Cardiac septum (tissue), 1 donor: ENCODE measurements at places on chromosomes 2 and 18.

DNA sequence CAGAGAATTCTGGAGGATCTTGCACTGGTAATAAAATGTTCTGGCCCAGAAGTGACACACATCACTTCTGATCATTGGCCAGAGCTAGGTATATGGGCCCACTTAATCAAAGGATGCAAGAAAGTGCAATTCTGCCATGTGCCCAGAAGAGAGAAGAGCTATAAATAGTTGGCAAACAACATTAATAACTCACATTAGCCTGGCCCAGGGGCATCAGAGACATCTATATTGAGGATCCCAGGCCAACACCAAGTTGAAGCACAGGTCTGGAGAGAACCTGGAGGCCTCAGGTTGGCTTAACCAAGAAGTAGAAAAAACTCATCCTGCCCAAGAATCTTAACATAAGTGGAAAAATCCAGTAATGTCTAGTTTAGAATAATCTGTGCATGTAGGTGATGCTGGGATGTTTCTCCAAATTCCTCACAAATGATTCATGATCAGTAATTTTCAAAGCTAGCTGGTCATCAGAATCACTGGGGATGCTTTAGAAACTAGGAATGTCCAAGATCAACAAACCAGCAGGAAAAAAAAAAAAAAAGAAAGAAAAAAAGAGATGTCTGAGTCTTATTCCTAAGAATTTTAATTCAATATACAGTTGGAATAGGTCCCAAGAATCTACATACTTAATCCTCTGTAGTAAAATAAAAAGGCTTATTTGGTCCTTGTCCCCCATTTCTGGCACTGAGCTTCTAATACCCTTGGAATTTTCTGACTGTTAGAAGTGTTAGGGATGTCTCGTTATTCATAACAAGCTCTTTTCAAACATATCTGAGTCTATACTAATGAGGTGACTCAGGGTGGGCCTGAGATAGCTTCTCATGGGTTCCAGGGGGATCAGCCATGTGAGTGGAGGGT is 35.0 kb upstream of the EVA1A start:
- DNase-seq, result no peak

DNA sequence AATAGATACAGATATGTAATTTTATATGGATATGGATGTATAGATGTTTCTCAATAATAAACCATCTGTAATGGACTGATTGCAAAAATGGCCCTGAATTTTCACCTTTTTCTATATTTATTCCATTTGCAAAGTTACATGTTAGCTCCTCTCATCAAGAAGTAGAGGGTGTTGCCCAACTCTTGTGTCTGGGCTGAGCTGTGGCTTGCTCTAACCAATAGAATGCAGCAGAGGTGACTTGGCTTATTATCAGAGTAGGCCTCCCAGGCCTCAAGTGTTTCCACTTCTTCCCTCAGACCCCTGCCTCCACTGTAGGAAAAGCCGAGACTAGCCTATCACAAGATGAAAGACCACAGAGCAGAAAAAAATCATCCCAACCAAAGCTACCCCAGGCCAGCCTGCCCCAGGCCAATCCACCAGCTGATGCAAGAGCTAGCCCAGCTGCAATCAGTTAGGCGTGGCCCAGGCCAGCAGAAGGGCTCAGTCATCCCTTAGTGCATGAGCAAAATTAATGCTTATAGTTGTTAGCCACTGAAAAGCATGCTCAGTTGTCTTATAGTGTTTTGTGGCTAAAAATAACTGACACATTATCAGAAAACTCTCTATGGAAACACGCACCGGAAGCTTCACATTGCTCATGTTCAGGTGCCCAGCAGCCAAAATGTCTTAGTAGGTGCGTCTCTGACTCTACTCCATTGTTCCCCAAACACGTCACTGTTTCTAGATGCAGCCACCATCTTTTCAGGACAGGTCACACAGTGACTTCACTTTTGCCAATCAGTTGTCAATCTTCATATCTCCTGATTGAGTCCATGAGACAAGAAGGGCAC is 464.0 kb downstream of the FBXO15 start:
- DNase-seq, result no peak

- DNase-seq, result peak; percentile 27
Measured at GRCh38 chr2:42881732-42882131, 89.3 kb upstream of the HAAO start.

- DNase-seq, result no peak
Measured at GRCh38 chr2:208142240-208142924, 3.6 kb downstream of the CRYGB start.

GRCh38 chr2:56333812-56334485 is 150.2 kb downstream of the CCDC85A start:
- no peak for DNase-seq

DNA sequence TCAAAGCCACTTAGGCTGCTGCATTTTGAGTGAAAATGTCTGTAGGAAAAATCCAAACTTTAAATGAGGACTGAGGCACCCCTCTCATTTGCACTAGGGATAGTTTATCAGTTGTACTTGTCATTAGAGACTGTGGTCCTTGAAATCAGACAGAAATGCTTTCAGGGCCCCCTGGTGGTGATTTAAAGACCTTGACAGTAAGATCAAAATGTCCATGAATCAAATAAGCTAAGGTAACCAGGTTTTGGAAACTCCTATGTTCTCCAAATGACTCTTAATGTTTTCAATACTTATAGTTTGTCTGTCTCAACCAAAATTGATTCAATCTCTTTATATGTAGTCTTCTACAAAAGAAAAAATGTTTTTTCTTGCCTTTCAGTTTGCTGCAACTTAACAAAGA is 28.8 kb upstream of the DDX18 start:
- no peak for DNase-seq

GRCh38 chr2:20737505-20737904 is 70.6 kb downstream of the GDF7 start:
- DNase-seq, result no peak

- no peak for DNase-seq
Measured at GRCh38 chr2:146939991-146940685, 904.7 kb upstream of the ACVR2A start.

GRCh38 chr2:126748188-126748760 is 92.3 kb downstream of the GYPC start:
- no peak for DNase-seq

DNA sequence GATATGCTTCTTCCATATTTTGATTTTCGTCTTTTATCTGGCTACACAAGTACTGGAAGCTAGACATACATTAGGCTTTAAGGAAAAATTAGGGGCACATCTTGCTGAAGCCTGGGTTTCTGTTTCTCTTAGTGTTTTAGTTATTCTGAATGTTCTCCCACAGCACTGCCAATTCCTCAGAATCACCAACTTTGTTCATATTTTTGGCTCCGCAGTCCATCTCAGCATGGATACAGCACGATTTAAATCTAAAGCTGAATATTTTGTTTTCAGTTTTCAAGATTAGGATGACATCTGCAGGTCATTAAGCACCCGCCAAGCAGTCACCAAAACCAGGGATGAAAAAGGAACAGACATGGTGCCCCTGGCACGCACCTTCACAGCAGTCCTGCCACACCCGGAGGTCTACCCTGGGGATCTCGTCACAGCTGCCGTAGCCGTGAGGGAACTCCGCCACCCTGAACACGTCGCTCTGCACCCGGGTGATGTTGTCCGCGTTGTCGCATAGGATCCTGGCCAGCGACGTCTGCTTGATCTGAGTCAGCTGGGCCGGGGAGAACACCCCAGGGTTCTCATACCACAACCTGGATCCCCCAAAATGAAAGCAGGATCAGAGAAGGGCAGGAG is 101.2 kb downstream of the PXDN start:
- DNase-seq, result peak; percentile 39

- no peak for DNase-seq
Measured at GRCh38 chr2:227462462-227462951, 9.4 kb upstream of the AGFG1 start.

GRCh38 chr2:109692013-109692743 is 78.0 kb downstream of the SOWAHC start:
- DNase-seq, result peak; percentile 55

GRCh38 chr18:78721238-78721875 is 258.3 kb upstream of the SALL3 start:
- peak; percentile 55 for DNase-seq

- DNase-seq, result no peak
Measured at GRCh38 chr2:222732489-222733178, 61.2 kb downstream of the MOGAT1 start.

- no peak for DNase-seq
Measured at GRCh38 chr2:177542396-177542795, 149.8 kb downstream of the AGPS start.

DNA sequence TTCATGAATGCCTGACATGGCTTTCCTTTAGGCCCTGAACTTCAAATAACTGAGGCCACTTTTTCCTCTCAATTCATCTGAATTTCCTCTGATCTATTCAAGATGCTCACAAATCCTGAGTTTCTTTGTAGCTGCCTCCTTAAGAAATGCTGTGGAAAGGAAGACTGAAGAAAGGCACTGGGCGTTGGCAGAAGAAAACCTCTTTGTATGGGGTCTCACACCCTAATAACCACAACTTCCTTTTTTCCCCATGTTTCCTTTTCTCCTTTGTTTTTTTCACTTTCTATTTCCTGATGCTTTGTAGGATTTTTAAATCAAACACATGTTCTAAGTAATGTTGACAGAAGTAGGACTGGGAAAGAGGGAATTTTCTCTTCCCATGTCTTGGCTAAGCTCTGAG is 447.4 kb downstream of the CMPK2 start:
- no peak for DNase-seq

DNA sequence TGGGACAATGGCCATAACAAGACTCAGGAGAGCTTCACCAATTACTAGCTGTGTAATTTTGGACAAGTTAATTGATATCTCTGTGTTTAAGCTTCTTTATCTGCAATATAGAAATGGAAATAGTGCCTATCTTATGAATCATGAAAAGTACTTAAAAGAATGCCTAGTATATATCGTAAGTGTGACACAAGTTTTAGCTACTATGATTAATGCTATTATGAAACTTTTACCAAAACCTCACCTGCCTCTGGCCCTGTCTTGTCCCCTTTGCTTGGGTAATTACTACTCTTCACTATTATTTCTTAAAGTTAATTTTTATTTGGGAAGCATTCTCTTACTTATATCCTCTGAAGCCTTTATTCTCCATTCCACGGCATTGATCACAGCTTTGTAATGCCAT is 75.0 kb upstream of the NETO1 start:
- DNase-seq, result no peak

DNA sequence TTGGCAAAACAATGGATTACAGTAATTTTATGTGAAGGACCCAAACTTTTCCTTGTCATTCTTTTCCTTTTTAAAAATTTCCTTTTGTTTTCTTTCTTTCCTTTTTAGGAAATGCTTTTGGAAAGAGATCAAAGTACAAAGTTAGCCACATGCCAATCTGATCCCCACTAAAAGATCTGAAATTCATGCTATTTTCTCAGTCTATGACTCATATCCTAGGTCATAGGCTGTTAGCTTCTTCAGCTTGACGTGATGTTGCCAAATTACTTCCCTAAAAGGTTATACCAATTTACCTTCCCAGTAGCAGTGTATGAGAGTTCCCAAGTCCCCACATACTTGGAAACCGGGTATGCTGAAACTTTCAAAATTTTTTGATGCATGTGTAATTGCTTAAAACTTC is 355.3 kb downstream of the INSIG2 start:
- no peak for DNase-seq

- no peak for DNase-seq
Measured at GRCh38 chr2:239000089-239000488, 152.2 kb downstream of the TWIST2 start.

DNA sequence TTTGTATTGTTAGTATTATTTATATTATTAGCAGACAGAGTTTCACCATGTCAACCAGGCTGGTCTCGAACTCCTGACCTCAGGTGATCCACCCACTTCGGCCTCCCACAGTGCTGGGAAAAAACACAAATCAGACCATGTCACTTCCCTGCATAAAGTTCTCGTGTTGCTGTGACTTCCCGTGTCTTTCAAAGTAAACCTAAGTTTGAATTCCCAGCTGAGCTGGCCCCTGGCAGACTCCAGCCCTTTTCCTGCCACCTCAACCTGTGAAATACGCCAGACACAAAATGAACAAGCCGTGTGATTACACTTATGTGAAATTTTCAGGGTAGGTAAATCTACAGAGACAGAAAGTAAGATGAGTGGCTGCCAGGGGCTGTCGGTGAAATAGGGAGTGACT is 7.9 kb downstream of the BOK start:
- DNase-seq, result no peak

DNA sequence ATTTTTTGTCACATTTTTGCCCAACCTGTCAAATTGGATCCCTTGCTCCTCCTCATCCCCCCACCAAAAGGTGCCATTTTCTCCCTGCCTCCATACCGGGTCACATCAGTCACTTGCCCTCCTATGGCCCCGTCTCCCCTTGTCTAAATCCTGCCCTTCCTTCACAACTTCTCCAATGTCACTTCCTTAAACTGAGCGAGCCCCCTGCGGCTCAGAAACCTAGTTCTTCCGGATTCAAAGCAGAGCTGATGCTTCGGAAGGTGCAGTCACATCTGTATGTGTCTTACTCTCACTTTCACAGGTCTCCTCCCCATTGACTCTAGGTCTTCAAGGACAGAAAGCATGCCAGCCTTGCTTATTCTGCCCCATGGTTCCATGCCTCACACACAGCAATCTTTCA is 22.1 kb downstream of the TNP1 start:
- DNase-seq, result no peak

DNA sequence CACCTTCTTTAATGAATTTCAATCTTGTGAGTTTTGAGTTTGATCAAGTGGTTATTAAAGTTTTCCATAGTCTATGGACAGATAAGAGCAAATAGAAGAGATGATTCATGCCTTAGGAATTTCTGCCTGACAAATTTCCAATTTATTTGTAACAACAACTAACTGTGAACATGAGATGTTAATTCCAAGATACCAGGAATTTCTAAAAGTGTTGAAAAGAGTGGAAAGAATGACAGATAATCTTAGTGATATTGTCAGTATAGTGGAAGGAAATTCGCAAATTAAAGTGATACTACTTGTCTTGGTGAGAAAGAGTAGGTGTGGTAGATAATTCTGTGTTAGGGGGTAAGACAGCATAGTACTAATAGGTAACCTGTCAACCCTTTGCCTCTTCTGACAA is 82.4 kb downstream of the AGPS start:
- DNase-seq, result no peak

DNA sequence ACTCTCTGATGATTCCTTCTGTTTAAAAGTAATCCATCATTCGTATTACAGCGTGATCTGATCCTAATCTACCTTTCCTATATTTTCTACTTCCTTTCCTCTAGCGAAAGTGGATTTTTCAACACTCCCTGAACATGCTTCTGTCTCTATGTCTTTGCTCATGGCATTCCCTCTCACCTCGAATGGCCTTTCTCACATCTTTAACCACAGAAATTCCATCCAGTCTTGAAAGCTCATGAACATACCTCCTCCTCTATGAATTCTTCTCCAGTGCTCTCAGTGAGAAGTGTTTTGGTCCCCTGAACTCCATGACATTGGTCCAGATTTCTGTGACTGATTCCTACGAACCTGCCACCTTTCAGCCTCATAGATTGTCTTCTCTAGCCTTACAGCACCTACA is 323.2 kb downstream of the RAD51AP2 start:
- DNase-seq, result no peak

GRCh38 chr2:236748801-236749200 is 179.2 kb downstream of the ACKR3 start:
- no peak for DNase-seq

DNA sequence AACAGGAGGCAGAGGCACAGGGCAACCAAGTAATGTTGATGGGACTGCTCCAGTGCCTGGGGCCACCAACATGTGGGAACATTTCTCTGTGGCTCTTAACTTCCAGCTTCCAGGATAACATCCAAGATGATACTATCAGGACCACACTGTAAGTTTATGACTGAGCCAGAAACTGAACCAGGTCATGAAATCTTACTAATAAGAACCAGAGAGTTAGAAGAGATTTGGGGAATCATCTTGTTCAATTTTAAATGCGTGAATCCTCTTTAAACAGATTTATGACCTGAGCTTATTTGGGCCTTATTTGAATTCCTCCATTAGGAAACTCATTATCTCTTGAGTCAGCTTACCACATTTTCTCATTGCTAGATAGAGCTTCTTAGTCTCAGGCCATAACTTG is 45.0 kb downstream of the MAP2 start:
- DNase-seq, result no peak
